CD8-positive, alpha-beta memory T cell (primary cell): ENCODE measurements at places on chromosomes 11 and 22. TPM values are rescaled to one million over a fixed set of nuclear protein-coding genes. Genes with fewer than 3 reads are reported as not detected.

Gene BBOX1
- total RNA-seq: not detected

- H3K27me3 ChIP-seq: no peaks in the 10 kb centered on the region
- H3K36me3 ChIP-seq: no peaks in the 10 kb centered on the region
- H3K4me3 ChIP-seq: no peak overlapping the region
These were observed 9.8 kb downstream of the SPON1 start for GRCh38 chr11:13972043-13972910.

Gene OR11H1
- total RNA-seq: not detected

GRCh38 chr11:35066783-35067423 lies 72.1 kb upstream of the CD44 start:
- no peak overlapping the region for H3K4me3 ChIP-seq
- H3K4me1 ChIP-seq: peaks cover 31% of the 10 kb centered on the region
- no peaks in the 10 kb centered on the region for H3K36me3 ChIP-seq
- no peak for DNase-seq
- no peak overlapping the region for H3K27ac ChIP-seq

Gene ELP4
- 23.2 TPM for total RNA-seq

DNA sequence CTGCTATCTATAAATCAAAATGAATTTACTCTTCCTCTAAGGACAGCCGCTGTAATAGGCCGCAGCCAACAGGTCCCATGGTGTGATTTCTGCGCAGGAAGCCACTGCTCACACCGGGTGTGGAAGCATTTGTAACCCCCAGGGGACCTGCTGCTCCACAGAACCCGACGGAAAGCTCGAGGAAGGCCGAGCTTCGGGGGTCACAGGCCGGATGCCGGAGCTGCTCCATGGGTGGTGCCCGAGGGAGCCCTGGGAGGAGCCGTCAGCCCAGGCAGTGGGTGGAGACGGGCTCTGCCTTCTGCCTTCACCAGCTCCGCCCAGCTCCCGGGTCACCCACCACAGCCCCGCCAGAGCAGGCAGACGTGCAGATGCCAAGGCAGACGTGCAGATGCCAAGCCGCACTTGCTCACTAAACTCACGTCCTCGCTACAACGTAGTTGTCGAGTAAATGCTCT lies 63.5 kb downstream of the BRD1 start:
- H3K4me3 ChIP-seq: no peak overlapping the region
- no peaks in the 10 kb centered on the region for H3K27me3 ChIP-seq
- no peaks in the 10 kb centered on the region for H3K36me3 ChIP-seq
- no peak overlapping the region for H3K27ac ChIP-seq
- H3K4me1 ChIP-seq: peaks cover 6% of the 10 kb centered on the region

Gene DLG2
- 1.3 TPM for total RNA-seq
